LHCN-M2 (cell line): ENCODE measurements at places on chromosomes 7 and 10. TPM values are rescaled to one million over a fixed set of nuclear protein-coding genes. Genes with fewer than 3 reads are reported as not detected.

DNA sequence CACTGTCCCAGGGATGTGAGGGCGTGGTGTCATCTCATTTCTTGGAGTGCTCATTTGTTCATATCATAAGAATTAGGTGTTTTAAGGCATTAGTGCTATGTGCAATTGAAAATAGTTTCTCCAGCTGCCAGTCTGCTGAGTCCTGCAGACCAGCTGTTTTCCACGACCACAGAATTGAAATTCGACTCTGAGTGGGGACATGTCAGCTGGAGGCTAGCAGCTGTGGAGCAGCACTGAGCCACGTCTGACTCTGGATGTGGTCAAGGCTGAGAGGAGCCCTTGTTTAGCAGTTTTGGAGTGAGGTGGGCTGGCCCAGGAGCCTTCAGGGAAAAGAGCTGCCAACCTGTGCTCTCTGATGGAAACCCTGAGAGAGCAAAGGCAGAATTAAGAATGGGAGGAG lies 156.3 kb upstream of the GRB10 start:
- peak; percentile 100 for DNase-seq

DNA sequence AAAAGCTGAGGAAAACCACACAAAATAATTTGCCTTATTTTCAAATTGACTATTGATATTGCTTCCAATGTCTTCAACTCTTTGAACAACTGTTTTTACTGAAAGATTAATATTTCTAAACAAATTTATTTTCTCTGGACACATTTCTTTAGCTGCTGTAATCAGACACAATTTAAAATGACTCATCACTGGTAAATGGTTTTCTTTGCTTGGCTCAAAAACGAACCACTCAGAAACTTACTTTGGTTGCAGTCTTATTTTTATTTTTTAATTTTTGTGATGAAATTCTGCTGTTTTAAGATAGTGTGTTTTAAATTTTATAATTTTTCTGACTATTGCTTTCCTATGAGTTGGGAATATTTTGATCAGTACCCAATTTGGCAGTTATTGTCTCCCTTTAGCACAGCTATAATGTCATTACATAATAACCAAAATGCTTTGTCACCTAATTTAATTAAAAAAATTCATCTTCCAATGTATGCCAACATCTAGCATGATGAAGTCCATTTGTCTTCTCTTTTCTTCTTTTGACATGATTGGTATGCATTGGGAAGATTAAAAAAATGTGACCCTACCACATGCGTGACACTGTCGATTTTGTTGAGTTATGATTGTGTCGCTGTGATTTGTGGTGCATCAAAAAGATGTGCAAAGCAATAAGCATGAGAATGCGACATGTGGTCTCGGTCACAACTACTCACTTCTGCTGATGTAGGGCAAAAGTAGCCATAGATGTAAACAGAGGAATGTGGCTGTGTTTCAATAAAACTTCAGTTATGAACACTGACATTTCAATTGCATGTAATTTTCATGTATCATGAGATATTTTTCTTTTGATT lies 222.3 kb downstream of the SUGCT start:
- DNase-seq: peak; percentile 46

DNA sequence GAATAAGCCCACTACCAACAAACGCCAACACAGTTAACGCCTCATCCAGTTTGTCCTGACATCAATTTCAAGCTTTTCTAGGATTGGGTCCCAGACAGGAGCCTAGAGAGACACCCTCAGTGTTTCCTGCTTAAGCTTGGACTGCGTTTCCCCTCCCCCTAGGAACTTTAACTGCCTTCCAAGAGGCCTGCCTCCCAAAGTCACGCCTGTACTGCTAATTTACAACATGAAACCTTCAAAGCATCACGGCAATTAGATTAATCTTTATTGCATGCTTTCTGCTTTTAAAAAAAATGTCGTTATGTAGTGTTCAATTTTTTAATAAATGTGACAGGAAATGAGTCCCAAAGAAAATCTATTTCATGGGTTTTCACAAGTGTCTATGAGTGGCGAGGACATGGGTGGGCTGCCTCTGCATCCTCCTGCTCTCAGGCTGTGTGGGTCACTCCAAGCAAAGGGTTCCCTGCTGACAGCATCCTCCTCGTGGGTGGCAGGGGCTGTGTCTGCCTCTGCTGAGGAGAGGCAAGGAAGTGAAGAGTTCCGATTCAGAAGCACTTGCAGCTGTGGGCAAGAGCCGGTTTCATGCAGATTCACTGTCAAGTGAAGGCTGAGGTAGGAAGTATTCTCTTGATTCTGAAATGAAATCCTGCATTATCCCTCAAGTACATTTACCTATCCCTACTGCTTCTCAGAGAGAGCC lies 193.0 kb upstream of the KMT2E start:
- no peak for DNase-seq

- peak; percentile 29 for DNase-seq
These were observed 4.7 kb downstream of the MUC12 start for GRCh38 chr7:100974021-100974420.

GRCh38 chr10:28925121-28925663 lies 247.9 kb downstream of the BAMBI start:
- no peak for DNase-seq

- peak; percentile 53 for DNase-seq
These were observed 10.4 kb upstream of the CLCN1 start for GRCh38 chr7:143305423-143306070.

DNA sequence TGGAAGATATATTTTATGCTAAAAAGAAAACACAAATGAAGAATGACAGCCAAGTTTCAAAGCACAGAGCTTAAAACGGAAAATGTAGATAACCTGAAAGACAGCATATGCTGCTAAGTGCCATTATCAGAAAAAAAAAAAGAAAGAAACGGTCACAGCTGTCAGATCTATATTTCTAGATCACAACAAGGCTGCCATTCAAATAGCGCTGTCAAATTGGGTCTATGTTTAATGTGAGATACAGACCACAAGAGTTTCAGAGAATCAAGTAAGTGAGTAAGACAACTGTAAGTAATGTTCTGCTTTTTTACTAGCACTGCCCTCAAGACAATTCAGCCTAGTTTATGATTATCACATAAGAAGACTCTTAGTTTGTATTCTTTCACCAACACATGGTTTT lies 66.1 kb upstream of the RNF148 start:
- no peak for DNase-seq

- no peak for DNase-seq
These were observed 304.4 kb downstream of the ZEB1 start for GRCh38 chr10:31623466-31623865.

- no peak for DNase-seq
These were observed 284.4 kb upstream of the IGFBP3 start for GRCh38 chr7:46205478-46205877.

DNA sequence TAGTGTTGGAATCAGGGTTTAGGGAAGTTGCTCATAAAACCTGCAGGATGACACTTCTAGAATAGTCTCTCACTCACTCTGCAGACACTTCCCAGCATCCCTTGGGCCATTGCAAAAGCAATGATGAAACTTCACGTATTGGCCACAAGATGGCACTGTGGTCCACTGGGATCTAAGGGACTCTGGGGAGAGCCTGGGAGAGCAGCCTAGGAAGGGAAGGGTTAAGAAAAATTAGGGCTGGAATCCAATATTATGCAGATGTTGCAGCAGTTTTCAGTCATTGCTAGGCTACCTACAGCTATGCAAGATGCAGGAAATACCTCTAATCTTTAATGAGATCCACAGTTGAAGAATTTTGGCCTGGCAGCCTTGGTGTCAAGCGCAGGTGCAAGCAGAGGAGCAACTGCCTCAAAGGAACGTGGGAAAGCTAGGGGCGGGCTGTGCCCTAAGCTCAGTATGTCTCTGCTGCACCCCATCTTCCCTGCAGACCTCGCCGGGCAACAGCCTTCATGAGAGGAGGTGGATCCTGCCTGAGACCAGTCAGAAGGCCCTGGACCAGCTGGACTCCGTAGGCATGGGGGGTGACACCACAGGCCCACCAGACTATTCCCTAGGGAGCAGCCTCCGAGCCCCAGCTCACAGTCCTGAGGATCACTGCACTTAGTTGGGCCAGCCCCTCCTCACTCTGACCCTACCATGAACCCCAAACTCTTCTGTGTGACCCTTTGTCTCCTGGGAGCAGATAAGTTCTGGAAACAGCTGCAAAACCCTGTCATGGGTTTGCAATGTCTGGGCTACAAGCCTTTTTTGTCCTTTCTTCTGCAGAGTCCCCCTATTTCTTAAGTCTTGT lies 127.9 kb upstream of the PRSS58 start:
- DNase-seq: peak; percentile 89

DNA sequence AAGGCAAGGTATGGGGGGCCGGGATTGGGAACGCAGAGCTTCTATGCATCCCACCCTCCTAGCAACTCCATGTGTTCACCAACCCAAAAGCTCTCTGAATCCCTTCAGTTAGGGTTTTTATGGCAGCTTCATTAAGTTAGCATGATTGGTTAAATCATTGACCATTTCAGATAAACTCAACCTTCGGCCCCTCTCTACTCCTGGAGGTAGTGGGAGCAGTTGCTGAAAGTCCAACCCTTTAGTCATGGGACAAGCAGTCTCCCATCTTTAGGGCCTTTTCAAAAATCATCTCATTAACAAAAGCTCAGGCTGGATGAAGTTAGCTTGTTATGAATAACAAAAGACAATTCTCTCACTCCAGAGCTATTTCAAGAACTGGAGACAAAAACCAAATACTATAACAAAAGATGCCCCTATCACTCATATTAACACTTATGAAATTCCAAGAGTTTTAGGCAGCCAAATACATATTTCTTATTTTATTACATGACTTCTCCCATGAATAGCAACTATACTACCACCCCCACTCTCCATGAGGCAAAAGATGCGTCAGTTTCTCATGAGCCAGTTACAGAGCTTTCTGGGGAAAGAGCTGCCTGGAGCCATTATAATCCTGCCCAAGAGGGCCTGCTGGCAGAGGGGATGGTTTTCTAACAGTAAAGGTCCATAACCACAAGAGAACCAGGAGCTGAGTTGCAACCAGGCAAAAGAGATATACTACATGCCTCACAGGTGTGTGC lies 44.6 kb downstream of the SLC16A12 start:
- DNase-seq: no peak

GRCh38 chr10:88987840-88988239 lies 2.8 kb upstream of the FAS start:
- no peak for DNase-seq

DNA sequence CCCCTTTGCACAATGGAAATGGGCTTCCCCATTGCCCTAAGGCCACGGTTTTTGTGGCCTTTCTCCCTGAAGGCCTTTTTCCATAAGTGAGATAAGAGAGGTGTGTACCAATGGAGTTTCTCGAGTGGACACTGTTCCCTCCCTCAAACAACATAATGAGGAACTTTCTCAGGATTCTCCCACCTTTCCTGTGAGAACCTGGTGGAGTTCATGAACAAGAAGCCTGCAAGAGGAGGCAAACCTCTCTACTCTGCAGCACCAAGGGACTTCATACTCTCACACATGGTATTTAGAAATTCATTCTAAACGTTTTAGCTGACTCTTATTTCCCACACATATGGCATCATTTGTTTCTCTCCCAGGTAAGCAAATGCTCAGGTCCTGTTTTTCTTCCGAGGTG lies 7.3 kb upstream of the RBM33 start:
- no peak for DNase-seq

GRCh38 chr7:139915864-139916716 lies 87.0 kb downstream of the TBXAS1 start:
- peak; percentile 100 for DNase-seq

GRCh38 chr7:99278180-99278579 lies 5.5 kb downstream of the MYH16 start:
- DNase-seq: no peak

The ANLN gene
- total RNA-seq: 370 and 373 TPM in 2 replicates

The AS3MT gene
- total RNA-seq: 7.7 and 9.3 TPM in 2 replicates

The DKK1 gene
- 80.0 and 108 TPM in 2 replicates for total RNA-seq

The PRPS1L1 gene
- not detected in 2 replicates for total RNA-seq

The OR6B1 gene
- not detected in 2 replicates for total RNA-seq

The BLNK gene
- total RNA-seq: not detected in 2 replicates

The FAM237B gene
- not detected in 2 replicates for total RNA-seq

The HKDC1 gene
- 0.17 and 1.1 TPM in 2 replicates for total RNA-seq

The GTF2IRD2 gene
- 5.6 and 7.8 TPM in 2 replicates for total RNA-seq

The ATRNL1 gene
- 13.0 and 13.1 TPM in 2 replicates for total RNA-seq

The TM9SF3 gene
- 89.2 and 117 TPM in 2 replicates for total RNA-seq
